ENCODE measurements at places on chromosomes 4 and X.

DNA sequence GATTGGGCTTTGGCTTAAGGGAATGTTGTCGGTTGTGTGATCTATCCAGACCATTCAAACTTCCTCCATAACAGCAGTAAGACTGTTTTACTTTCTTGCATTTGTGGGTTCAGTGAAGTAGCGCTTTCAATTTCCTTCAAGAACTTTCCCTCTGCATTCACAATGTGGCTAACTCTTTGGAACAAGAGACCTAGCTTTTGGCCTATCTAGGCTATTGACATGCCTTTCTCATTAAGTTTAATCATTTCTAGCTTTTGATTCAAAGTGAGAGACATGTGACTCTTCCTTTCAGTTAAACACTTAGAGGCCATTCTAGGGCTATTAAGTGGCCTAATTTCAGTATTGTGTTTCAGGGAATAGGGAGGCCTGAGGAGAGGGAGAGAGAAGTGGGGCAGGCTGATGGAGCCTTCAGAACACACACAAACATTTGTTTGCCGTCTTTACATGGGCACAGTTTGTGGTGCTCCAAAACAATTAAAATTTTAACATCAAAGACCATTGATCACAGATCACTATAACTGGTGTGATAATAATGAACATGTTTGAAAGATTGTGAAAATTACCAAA, 34.1 kb downstream of the ADH5 start:
- no peak for DNase-seq

DNA sequence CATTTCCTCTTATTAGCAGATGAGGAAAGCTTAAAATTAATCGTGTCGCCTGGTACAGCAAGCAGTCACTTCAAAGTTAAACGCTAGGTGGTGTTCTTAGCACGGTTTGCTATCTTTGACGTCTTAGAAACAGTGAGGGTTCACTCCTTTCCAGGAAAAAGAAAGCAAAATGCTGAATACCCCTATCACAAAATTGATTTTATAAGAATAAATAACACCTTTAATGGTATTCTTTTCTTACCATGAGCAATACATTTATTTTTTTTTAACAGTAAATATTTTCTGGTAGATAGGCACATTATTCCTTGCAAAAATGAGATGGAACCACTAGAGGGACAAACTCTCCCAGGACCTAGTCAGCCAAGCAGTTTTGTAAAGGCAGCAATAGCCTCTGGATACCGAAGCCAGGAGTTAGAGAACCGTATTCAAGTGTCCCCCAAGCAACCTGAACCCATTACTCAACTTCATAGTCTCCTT, 153.9 kb downstream of the KDR start:
- peak; percentile 66 for DNase-seq

- DNase-seq: peak; percentile 25
These were observed 459.7 kb downstream of the MID1IP1 start for GRCh38 chrX:39260965-39261364.

DNA sequence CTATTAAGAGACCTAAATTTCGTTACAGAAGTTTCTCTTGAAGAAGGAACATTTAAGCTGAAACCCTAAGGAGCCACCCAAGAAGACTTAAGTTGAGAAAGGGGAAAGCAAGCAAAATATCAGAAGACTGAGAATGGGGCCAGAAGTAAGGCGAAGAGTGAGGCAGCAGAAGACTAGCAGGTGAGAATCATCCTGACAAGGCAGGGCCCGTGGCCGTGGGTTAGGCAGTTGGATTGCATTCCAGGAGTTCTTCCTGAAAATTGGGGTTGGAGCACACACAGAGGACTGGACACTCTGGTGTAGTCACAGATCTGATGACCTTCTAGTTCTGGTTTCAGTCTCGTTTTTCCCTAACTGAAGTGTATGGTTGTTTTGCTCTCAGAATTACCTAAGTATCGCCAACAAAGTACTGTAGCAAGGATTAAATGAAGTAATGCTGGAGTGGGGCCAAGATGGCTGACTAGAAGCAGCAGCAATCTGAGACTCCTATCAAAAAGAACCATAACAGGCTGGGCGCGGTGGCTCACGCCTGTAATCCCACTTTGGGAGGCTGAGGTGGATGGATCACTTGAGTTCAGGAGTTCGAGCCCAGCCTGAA, 94.4 kb upstream of the GUCY1A1 start:
- no peak for DNase-seq

- DNase-seq: no peak
These were observed 10.7 kb downstream of the ATP8A1 start for GRCh38 chr4:42646013-42646784.

- peak; percentile 92 for DNase-seq
These were observed 134.5 kb upstream of the KLF3 start for GRCh38 chr4:38529189-38530115.

DNA sequence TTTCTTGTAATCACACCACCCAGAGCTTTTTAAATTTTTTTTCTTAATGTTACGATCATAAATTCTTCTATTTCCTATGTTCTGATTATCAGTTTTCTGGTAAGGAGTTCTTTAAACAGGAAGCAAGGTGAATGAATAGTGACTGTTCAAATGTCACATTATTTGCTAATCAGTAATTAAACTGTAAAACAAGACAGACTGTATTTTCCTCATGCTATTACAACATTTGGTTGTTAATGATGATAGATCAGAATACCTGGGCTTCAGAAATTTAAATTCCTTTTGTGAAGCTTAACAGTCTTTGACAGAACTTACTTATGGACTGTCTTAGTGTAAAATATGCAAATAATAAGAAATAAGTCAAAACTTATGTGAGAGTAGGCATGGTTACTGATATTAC, 41.4 kb downstream of the CLCN3 start:
- DNase-seq: no peak

- DNase-seq: no peak
These were observed 611.6 kb upstream of the ADGRL3 start for GRCh38 chr4:60588556-60588955.

- no peak for DNase-seq
These were observed 89.7 kb downstream of the SLC10A7 start for GRCh38 chr4:146432065-146432464.

- DNase-seq: no peak
These were observed 733.6 kb downstream of the TRIML1 start for GRCh38 chr4:188872809-188873208.

DNA sequence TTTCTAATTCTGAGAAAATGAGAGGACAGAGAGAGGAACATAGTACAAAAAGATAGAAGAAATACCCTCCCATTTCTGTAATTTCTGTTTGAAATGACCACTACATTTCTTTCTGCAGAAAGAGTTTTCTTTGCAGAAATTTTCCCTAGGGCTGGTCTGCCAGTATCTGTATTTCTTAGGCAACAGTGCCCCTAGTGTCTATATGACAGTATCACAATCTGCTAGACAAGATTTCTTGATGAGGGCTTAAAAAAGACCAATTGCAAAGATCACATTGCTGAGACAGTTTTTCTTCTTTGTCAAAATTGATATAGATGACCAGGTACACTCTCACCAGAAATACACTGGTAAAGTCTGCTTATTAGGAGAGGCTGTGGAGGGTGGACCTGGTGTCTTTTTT, 81.0 kb upstream of the ZDHHC15 start:
- peak; percentile 13 for DNase-seq

GRCh38 chrX:120736989-120737388, 107.1 kb upstream of the C1GALT1C1 start:
- no peak for DNase-seq

GRCh38 chrX:335758-336155, 17.2 kb upstream of the GTPBP6 start:
- no peak for DNase-seq

- no peak for DNase-seq
These were observed 30.4 kb downstream of the MAGEB10 start for GRCh38 chrX:27838185-27838584.

GRCh38 chr4:86015412-86016350, 344.2 kb downstream of the MAPK10 start:
- DNase-seq: no peak

DNA sequence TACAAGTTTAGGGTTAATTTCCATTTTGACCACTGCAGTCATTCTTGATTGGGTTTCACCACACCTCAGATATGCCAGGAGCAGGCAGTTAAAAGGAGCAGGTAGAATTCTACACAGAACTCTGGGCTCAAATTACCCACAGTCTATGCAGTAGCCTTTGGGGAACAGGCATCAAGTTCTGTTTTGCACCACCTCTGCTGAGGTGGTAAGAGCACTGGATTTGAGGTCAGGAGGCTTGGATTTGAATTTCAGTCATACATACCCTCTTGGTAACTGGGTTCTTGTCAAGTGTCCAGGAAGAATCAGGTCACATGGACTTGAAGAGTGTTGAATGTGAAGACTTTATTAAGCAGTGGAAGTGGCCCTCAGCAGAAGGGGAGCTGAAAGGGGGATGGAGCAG, 40.4 kb upstream of the PGK1 start:
- no peak for DNase-seq

GRCh38 chrX:139831675-139832456, 101.0 kb downstream of the ATP11C start:
- peak; percentile 25 for DNase-seq

DNA sequence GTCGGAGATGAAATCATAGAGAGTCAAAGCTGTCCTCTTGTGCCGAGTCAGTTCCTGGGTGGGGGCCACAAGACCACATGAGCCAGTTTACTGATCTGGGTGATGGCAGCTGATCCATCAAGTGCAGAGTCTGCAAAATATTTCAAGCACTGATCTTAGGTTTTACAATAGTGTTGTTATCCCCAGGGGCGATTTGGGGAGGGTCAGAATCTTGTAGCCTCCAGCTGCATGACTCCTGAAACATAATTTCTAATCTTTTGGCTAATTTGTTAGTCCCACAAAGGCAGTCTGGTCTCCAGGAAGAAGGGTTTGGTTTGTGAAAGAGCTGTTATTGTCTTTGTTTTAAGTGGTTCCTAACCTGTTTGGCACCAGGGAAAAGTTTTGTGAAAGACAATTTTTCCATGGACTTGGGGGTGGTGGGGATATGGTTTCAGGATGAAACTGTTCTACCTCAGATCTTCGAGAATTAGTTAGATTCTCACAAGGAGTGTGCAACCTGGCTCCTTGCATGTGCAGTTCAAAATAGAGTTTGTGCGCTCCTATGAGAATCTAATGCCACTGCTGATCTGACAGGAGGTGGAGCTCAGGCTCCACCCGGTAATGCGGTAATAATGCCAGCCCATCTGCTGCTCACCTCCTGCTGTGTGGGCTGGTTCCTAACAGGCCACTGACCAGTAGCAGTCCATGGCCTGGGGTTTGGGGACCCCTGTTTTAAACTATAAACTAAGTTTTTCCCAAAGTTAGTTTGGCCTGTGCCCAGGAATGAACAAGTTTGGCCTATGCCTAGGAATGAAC, 29.2 kb downstream of the METAP1 start:
- no peak for DNase-seq

GRCh38 chr4:37392521-37393255, 148.1 kb downstream of the NWD2 start:
- peak; percentile 69 for DNase-seq

GRCh38 chr4:187619319-187619718, 376.3 kb upstream of the ZFP42 start:
- DNase-seq: no peak

- peak; percentile 48 for DNase-seq
These were observed 8.5 kb upstream of the NUDT6 start for GRCh38 chr4:122930862-122931261.

GRCh38 chr4:89704651-89705395, 132.1 kb downstream of the SNCA start:
- no peak for DNase-seq
